ENCODE measurements at places on chromosomes 16 and 17. TPM values are rescaled to one million over a fixed set of nuclear protein-coding genes. Genes with fewer than 3 reads are reported as not detected.

- H3K4me1 ChIP-seq = no peaks in the 10 kb centered on the region
- DNase-seq = no peak
- H3K36me3 ChIP-seq = no peaks in the 10 kb centered on the region
- H3K27me3 ChIP-seq = no peaks in the 10 kb centered on the region
- H3K27ac ChIP-seq = no peak overlapping the region
- no peak overlapping the region for H3K4me3 ChIP-seq
Observed at GRCh38 chr16:68041783-68042182, 18.7 kb downstream of the DUS2 start.

- no peaks in the 10 kb centered on the region for H3K36me3 ChIP-seq
- H3K4me3 ChIP-seq = no peak overlapping the region
- H3K27ac ChIP-seq = no peak overlapping the region
- no peaks in the 10 kb centered on the region for H3K27me3 ChIP-seq
- peaks cover 6% of the 10 kb centered on the region for H3K4me1 ChIP-seq
Observed at GRCh38 chr17:74840989-74841666, 18.6 kb downstream of the GRIN2C start.

DNA sequence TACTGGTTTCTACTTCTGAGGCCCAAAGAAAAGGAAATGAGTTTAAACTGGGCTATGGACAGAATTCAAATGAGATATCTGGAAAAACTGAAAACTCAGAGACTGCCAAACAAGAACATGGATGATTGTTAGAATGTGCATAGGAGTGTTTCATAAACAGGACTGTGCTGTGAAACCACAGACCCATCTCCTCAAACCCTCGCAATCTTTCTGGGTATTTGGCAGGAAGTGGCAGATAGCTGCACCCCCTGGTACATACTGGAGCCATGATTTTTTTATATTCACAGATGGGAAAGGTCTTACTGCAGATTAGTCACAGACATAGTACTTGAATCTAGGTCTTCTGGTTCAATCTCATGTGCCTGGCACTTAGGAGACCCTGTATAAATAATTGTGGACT, 145.0 kb downstream of the CCDC182 start:
- no peak overlapping the region for H3K4me3 ChIP-seq
- no peaks in the 10 kb centered on the region for H3K27me3 ChIP-seq
- no peaks in the 10 kb centered on the region for H3K36me3 ChIP-seq

Gene FBXO39
- not detected for total RNA-seq

Gene OMG
- total RNA-seq = not detected
